ENCODE measurements at places on chromosomes 7 and 10.

GRCh38 chr7:28140979-28141378 is 39.6 kb downstream of the JAZF1 start:
- DNase-seq = no peak

GRCh38 chr10:110867807-110868465 is 3.8 kb upstream of the PDCD4 start:
- no peak for DNase-seq

- DNase-seq = no peak
Observed at GRCh38 chr10:76883596-76883995, 754.0 kb downstream of the KCNMA1 start.

GRCh38 chr10:101845893-101846292 is 2.3 kb upstream of the KCNIP2 start:
- no peak for DNase-seq

DNA sequence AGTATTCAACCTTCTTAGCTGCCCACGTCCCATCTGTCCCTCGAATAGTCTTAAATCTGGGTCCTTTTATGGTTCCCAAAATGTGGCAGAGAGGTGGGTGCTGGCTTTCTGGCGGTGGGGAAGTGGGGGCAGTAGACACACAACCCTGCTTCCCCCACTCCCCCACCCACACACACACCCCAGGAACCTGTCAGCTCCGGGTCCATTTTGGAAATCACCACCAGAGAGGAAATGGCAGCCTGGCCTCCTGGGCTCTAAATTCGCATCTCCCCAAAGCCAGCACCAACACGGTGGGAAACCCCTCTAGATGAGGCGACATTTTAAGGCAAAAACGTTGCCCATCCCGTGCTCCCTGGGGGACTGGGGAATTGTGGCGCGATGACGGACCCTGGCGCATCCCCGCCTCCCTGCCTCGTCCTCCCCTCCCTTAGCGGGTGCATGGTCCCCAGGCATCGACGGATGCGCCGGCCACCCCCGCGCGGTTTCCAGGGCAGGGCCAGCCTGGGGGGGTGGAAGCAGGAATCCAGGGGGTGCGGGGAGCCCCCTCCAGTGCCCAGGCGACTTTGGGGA is 702 bp downstream of the TMEM130 start:
- DNase-seq = no peak

GRCh38 chr10:89535171-89536012 is at the start of gene SLC16A12:
TSS of gene SLC16A12 (minus strand) at chr10:89535594. CDS start at chr10:89462578, 73,016 bp downstream.
- DNase-seq = no peak

DNA sequence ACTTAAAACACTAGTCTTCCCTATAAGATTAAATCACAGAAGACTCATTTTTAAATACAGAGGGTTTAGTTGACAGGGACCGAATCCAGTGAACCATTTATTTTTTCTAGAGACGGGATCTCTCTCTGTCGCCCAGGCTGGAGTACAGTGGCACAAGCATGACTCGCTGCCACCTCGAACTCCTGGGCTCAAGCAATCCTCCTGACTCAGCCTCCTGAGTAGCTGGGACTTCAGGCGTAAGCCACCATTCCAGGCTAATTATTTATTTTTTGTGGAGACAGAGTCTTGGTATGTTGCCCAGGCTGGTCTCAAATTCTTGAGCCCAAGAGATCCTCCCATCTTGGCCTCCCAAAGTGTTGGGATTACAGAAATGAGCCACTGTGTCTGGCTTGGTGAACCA is 20.9 kb upstream of the LYZL1 start:
- no peak for DNase-seq

DNA sequence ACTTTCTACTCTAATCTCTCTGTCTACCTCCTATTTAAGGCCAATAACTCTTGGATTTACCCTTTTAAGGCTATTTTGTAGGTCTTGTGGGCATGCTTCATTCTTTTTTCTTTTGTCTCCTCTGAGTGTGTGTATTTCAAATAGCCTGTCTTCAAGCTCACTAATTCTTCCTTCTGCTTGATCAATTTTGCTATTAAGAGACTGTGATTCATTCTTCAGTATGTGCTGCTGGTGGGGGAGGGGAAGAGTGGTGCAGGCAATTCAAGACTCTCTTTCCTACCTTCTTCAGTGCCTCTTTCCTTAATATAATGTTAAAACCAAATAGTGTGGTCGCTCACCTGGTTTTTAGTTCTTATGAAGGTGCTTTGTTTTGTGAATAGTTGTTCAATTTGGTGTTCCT is 20.0 kb downstream of the ABCB1 start:
- no peak for DNase-seq

DNA sequence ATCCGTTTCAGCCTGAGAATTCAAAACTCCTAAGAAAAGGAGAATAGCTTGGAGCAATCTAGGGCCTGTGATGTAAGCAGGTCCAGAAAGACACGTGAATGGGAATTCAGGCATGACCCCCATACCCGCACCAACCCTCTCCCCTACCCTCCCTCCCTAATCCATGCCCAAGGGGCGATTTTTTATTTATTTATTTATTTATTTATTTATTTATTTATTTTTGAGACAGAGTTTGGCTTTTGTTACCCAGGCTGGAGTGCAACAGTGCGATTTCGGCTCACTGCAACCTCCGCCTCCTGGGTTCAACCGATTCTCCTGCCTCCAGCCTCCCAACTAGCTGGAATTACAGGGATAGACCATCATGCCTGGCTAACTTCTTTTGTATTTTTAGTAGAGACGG is 16.6 kb upstream of the EIF4H start:
- DNase-seq = no peak

GRCh38 chr10:51907361-51907760 is 208.0 kb upstream of the CSTF2T start:
- no peak for DNase-seq

DNA sequence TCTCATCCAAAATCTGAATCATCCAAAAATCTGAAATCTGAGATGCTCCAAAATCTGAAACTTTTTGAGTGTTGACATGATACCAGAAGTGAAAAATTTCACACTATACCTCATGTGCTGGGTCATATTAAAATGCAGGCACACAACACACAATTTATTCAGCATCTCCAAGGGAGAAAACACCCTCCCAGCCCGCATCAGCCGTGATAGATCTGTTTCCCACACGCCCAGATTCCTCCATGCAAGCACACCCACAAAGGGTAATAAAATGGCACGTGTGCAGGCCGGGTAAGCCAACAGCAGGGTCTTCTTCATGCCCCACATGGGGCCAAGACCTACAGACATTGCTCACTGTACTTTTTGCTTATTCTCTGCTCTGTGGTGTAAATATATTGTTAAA is 173.1 kb upstream of the FERD3L start:
- no peak for DNase-seq

DNA sequence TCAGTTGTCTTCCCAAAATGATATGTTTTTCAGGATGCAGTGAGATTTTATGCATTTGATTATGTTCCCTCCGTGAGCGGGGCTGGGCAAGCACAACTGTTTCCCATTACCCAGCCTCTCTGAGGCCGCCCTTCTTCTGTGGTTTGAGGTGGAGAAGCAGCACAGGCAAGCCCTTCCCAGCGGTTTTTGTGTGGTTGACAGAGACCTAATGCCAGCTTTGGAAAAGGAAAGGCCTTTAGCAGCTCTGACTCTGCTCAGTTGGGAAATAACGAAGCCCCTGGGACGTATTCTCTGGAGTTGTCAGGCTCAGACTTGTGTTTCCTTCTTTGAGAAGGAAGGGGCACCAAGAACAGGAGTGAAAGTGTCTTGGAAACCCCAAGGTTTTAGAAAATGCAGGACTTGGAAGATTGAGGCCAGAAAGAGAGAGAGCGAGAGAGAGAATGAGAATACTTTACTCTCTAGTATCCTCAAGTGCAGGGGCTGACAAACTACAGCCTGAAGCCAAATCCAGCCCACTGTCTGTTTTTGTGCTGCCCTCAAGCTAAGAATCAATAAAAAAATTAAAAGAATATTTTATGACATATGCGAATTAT is 20.6 kb upstream of the PDCD4 start:
- DNase-seq = no peak

DNA sequence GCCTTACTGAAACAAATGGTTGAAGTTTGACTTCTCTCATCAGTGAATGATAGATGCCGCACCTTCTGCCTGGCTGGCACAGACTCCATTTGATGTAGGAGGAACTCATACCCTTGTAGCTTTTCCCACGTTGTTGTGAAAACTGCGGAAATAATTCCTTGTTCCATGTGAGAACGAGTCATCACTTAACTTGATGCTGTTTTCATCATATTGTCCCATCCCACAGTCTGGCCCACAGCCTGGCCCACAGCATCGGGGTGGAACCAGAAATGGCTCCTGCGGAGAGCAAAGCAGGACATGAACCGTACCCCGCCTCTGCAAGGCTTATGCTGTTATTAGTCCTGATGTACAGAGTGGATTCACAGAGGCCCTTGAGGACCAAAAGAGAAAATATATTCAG is 587.0 kb downstream of the SDK1 start:
- DNase-seq = no peak

DNA sequence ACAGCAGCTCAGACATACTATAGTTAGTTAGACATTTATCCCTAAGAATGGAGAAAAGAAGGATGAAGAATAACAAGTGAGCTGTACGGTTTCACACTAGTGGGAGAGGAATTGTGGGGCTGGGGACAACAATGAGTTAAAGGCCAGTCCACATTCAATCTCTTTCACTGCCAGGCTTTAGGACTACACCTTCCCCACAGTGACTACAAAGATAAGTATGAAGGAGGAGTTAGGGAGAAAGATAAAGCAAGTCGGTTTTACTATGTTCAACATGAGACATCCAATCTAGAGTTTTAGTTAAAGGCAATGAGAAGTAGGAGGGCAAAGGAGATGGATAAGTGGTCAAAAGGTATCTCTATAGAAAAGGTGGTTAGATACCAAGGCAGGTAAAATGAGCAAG is 16.3 kb downstream of the ARHGAP12 start:
- no peak for DNase-seq

DNA sequence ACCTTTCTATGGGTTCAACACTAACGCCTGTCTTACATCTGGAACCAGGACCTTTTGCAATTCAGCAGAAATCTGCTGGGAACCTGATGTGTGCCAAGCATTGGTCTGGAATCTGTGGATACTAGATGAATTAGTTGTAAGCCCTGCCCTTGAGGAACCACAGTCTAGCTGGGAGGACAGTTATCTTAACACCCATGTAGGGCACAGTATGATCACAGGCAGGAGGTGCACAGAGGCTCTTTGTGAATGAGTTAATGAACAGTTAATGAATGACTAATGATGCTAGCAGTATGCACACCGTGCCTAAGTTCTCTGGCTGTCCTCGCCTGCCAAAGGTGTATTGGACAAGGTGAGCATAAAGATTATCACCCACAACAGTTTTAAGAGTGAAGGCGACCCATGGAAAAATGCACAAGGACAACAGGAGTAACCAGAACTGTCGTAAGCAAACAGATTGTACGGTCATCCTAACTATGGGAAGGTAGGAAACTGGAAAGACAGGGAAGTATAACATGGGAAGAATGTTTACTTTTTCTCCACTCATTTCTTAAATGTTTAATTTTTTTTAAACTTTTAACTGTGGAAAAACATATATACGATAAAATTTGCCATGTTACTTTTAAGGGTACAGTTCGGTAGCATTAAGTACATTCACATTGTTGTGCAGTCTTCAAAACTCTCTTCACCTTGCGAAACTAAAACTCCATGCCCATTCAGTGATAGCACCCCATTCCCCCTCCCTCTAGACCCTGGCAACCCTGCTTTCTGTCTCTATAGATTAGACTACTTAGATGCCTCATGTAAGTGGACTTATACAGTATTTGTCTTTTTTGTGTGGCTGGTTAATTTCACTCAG is 139.9 kb downstream of the CXCL12 start:
- DNase-seq = no peak

GRCh38 chr10:63416376-63416775 is 49.4 kb downstream of the JMJD1C start:
- DNase-seq = no peak

- DNase-seq = no peak
Observed at GRCh38 chr7:32569388-32570289, 74.3 kb downstream of the AVL9 start.

DNA sequence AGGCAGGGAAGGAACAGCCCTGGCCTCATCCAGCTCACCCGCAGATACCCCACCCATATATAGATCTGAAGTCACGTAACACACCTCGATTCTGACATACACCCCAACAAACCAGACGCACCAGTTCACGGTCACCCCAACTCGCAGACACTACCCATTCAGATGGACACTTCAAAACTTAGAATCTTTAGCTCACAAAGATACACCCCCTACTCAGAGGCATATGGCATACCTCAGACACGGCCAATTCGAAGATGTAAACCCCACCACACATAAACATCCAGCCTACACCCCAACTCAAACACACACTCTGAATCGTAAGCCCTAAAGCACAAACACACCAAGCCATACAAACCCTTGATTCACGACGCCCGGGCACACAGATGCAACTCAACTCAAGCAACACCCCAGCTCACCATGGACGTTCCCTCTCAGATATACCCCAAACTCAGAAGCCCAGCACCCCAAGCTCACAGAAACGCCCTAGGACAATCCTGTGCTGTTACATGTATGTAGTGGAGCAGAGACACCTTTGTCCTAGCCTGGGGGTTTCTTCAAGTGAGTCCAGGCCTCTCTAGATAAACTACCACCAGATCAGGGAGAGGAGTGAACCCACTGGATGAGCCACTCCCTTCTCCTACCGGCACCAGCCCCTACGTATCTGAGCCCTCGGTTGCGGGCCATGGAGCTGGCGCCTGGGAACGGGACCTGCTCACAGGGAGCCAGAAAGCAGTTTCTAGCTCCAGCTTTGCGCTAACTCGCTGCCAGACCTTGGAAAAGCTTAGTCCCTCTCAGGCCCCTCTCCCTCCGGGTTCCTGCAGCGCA is 8.8 kb downstream of the PSD start:
- DNase-seq = no peak

GRCh38 chr10:95297402-95297801 is 6.6 kb upstream of the PDLIM1 start:
- no peak for DNase-seq

GRCh38 chr10:70576803-70577517 is 25.6 kb downstream of the PRF1 start:
- peak; percentile 18 for DNase-seq

GRCh38 chr10:83880252-83880791 is 259.0 kb upstream of the GHITM start:
- no peak for DNase-seq

DNA sequence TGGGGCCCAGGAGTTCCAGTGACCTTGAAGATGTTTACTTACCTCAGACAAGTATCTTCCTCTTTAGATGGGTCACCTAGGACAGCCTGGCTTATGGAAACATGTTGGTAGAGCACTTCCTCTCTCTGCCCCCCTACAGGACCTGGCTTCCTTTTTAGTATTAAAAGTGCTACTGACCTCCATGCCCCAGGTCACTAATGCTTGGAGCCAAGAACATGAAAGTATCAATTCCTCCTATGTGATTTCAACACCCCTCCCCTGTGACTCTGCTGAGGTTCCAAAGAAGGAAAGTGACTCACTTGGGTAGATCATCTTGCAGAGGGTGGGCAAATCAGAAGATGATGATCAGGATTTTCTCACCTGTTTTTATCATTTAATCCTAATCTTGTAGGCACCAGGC is 125.3 kb upstream of the CCDC6 start:
- no peak for DNase-seq

- no peak for DNase-seq
Observed at GRCh38 chr7:151987748-151988529, 31.7 kb downstream of the GALNTL5 start.
